ENCODE measurements at places on chromosomes 7 and 10.

DNA sequence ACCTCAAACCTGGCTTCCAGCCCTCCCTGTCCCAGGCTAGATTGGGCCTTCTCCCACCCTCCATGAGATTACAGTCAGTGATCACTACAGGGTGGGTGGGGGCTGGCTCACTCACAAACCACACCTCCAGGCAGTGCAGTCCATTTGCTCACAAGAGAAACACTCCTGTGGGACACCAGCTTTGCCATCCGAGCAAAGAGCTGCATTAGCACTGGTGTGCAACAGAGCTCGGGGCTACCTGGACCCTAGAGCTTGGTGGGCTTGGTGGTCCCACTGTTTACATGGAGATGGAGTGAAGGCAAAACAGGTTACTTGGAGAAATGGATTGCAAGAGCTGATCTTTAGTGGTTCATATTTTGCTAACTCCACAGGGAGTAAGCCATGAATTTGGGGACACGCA lies 451.7 kb upstream of the ZMIZ1 start:
- DNase-seq = no peak

DNA sequence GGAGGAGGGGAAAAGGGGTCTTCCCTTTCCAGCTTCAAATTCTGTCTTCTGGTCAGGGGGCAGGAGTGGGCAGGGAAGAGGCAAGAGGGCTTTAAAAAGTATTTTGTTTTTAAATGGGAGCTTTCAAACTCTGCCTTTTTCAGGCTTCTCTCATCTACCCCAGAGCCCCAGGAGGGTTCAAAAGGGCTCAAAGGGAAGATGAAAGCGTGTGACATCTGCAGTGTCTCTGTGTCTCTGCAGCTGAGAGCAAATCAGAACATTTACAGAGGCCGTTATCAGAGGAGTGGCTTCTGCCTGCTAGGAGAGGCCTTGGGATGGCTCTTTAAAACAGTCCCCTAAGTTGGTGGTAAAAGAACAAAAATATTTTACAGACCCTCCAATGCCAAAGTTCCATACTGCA lies 30.3 kb downstream of the TRIM8 start:
- DNase-seq = no peak

DNA sequence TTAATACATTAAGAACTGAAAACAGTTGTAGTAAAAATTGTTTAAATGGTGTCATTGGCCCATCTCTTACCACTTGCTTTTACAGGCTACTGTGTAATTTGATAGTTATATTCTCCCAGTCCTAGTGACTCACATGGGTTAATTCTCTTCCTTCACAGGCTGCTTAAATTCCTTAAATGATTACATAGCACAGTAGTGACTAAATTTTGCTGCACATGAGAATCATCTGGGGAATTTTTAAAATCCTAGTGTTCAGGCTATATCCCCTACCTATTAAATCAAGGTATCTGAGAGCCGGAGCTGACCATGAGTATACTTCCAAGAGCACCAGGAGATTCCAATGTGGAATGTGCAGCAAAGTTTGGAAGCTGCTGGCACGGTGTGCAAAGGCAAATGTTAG lies 45.3 kb upstream of the ZNF800 start:
- no peak for DNase-seq

DNA sequence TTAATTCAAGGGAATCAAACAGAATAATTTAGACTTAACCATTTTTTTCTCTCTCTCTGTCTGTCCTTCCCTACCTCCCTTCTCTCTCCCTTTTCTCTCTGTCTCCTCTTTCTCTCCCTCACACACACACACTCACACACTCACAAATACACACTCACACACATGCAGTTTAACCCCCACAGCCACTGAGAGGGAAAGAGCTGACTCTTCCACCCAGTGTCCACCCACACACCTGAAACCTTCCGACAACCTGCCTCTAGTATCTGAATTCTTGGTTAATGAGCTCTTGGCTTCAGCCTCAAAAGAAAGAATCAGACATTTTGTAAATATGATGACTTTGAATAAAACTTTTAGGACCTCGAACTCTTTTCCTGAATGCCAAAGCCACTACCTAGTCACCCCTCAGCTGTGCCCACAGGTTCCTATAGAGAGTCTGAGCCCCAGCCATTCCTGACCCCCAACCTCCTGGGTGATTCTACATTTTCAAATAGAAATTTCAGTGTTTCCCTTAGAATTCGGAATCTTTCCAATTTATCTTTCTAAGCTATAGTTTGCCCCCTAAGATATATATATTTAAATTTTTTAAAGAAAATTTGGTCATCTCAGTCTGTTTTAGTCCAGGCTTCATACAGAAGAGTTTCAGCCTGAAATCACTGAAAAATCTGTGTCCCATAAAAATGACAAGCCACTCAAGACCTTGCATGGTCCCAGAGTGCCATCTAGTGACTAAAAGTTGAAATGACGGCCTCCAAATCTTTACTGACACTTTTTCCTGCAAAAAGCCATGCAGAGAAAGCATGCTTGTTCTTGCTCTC lies 202.8 kb downstream of the IPMK start:
- DNase-seq = peak; percentile 13

- DNase-seq = no peak
These were observed 8.1 kb upstream of the ANK3 start for GRCh38 chr10:60397792-60398191.

- no peak for DNase-seq
These were observed 87.4 kb downstream of the RAMP3 start for GRCh38 chr7:45244981-45245380.

GRCh38 chr10:21144047-21144446 lies 246.9 kb upstream of the NEBL start:
- no peak for DNase-seq

DNA sequence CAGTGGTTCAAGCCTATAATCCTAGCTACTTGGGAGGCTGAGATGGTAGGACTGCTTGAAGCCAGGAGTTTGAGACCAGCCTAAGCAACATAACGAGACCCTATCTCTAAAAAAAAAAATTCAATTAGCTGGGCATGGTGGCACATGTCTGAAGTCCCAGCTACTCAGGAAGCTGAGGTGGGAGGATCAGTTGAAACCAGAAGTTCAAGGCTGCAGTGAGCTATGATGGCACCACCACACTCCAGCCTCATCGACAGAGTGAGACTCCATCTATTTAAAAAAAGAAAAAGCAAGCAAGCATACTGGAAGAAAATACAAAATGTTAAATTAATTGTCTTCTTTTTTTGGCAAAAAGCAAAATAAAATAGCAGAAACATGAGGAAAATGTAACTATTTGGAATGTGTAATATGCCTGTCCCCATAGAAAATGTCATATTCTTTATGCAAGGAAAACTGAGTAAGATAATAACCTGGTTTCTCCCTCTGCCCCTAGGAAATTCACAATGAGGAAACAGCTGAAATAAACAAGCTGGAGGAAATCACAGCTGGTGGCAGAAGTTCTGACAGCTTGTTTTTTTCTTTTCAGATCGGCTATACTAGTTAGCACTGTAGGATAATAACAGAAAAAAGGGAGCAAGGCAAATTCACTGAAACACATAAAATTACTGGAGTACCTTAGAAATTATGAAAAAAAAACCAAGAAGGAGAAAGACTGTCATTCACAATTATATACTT lies 48.5 kb downstream of the HERPUD2 start:
- DNase-seq = no peak

GRCh38 chr7:129574487-129574886 lies 37.0 kb upstream of the NRF1 start:
- DNase-seq = no peak

DNA sequence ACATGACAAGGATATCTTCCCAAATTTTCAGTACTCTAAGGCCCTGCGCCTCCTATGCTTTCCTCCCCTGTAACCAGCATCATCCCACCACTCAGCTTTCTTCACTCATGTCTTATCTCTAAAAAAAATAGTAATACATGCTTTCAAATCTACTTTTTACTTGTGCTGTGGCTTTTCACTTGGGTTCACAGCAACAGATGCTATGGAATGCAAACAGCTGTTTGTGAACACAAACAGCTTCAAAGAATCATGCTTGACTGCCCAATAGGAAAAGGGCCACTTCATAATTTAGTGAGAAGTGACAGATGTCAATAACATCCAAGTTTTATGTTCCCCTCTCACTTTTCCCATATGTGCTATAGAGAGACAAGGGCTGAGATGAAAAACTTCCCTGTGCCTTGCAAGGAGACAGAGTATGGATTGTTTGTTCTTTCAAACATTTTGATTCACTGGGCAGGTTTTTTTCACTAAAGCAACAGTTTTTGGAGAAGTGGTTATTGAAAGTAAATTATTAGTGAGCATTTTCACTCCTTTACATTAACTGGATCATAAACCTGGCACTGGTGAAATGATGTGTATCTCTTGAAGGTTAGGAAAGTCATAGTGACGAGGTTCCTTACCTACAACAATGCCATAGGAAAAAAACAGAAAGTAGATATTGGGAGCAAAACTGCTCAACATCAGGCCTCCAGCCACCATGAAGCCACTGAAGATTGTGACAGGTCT lies 37.3 kb downstream of the SLC16A9 start:
- no peak for DNase-seq

GRCh38 chr7:28988091-28988490 lies 30.0 kb upstream of the TRIL start:
- DNase-seq = no peak

DNA sequence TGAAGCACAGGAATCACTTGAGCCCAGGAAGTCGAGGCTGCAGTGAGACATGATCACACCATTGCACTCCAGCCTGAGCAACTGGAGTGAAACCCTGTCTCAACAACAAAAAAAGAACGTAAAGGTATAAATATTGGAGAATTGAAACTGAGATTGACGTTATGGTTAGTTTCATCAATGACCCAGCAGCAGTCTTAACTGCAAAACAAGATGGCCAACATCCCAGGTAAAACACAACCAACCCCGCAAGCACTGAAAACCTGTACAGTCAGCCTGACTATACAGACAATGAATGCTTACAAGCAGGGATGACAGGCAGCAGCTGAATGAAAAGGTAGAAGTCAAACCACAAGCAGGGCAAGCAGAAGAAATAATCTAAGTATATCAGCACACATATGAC lies 34.7 kb downstream of the WAPL start:
- DNase-seq = no peak

GRCh38 chr10:44961230-44961571 lies 1.6 kb downstream of the RASSF4 start:
- no peak for DNase-seq

DNA sequence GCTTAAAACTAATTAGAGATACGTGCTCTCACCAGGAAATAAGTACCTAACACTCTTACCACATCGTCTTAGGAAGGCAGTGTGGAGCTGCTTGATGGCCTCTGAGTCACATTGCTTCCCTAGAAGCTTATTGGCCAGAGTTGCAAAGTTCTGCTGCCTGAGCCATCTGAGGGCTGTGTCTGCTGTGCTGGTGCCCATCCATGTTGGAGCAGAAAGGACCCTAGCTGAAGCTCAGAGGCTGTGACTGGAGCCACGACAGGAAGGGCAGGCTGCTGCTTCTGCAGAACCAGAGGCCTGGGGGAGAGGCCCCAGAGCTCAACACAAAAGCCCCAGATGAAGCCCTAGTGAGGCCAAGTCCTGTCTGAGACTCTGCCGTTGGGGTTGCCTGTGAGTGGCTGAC lies 64.8 kb upstream of the IGFBP3 start:
- no peak for DNase-seq

DNA sequence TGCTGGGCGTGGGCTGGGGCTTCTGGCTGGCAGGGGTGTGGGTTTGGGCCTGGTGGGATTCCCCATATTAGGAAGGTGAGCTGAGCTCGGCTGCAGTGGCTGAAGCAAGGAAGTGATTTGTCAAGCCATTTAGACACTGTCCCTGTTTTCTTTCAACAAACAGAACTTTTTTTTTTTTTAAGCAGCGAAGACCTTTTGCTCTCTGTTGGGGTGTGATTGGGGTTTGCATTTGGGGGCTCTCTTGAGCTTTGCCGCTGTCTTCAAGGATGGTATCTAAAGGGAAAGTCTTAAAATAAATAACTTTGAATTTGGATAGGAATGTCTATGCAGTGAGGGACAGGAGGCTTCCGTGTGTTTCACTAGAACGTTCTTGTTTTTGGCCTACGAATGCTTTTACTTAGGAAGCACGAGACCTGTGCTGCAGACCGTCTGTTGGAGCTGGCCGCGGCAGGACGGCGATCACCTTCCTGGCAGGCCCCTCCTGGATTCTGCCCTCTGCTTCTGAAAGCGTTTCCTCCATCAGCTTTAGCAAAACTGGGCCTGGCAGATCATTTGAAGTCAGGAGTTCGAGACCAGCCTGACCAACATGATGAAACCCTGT lies 43.9 kb downstream of the FOXK1 start:
- no peak for DNase-seq

GRCh38 chr10:22823109-22823508 lies 104.7 kb upstream of the ARMC3 start:
- peak; percentile 70 for DNase-seq

- no peak for DNase-seq
These were observed 15.7 kb downstream of the ZFAND2A start for GRCh38 chr7:1144269-1144771.

DNA sequence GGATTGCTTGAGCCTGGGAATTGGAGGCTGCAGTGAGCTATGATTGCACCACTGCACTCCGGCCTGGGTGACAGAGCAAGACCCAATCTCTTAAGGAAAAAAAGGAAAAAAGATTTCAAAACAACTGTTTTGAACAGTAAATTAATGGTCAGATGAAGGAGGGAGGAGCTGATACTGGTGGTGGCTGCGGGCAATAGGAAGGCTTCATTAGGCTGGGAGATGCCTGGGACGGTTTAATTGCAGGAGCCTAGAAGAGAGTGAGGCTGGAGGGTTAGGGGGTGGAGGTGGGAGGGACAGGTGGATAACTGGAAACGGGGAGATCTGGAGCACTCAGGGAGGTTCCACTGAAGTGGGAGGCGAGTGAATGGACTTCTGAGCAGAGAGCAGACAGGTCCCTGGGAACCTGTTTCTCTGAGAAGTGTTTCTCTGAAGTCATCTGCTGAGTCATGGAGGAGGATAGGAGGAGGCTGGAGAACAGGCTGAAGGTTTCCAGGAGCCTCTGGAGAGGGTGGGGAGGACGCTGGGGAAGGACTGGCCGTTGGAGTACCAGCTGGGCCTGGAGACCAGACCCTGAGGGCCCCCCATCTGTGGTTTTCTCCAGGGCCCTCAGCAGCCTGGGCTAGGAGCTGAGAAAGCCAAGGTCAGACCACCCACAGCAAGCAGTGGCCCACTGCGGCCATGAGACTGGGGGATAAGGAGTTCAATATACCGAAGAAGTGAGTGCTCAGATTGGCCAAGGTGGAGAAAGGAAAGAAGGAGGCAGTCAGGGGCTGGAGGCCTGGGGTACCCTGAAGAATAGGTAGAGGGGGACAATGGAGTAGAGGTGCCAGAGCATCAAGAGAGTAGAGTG lies 14.4 kb upstream of the YWHAG start:
- DNase-seq = peak; percentile 33

DNA sequence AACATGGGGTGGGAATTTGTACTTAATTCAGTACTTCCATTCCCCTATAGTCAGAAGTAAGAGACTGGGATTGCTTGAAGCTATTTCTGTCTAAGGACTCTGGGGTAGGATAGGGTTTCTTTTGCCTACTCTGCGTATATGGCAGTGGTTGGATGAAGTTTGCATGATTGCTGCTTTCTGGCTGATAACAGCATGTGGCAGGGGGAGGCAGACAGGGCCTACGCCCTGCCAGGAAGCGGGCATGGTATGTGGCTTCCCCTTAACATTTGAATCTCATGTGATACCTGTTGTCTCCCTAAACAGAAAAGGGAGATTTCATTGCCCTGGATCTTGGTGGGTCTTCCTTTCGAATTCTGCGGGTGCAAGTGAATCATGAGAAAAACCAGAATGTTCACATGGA lies 57.1 kb downstream of the TACR2 start:
- no peak for DNase-seq

- DNase-seq = no peak
These were observed 82.6 kb downstream of the PRKG1 start for GRCh38 chr10:51156926-51157325.

GRCh38 chr10:117204316-117204715 lies 7.0 kb downstream of the KCNK18 start:
- no peak for DNase-seq

Data from large intestine (tissue), 12 donors.